CD4-positive, alpha-beta T cell treated with Interleukin-15 for 4 hours (primary cell): ENCODE measurements at places on chromosomes 5 and 9.

DNA sequence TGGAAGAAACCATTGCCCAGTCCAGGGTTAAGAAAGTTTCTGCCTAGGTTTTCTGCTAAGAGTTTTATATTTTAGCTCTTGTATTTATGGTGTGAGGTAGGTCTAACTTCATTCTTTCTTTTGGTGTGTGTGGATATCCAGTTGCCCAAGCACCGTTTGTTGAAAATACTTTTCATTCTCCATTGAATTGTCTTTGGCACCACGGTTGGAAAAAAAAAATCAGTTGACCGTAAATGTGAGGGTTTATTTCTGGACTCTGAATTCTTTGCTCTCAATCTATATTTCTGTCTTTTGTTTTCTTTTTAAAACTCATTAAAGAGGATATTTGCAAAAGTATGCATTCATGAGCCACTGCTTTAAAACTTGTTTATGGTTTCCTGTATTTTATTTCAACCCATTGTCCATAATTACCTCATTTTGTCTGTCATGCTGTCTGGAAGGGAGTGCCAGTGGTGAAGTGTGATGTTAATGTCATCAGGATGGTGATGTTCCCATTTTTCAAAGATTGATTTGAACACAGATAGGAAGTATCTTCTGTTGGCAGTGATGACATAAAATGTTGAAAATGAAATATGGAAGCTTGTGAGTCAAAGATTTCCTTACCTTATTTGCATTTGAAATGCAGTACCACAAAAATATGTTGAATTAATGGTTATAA, 33.9 kb downstream of the HABP4 start:
- DNase-seq, result no peak

DNA sequence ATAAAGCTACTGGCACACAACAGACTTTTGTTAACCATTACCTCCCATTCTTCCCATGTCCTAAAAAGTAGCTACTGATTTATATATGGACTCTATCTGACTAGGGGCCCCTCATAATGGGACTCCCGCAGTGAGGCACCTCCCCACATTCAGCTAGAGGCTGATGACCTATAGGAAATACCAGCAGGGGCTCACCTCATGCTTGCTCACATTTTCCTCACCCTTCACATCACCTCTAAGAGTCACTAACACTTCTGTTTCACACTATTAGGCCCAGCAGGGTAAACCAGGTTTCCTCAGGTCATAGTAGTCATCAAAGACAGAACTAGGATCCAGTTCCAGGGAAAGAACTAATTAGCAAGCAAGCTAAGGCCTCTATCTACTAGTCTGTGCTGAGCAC, 60.7 kb downstream of the PRELID2 start:
- no peak for DNase-seq

DNA sequence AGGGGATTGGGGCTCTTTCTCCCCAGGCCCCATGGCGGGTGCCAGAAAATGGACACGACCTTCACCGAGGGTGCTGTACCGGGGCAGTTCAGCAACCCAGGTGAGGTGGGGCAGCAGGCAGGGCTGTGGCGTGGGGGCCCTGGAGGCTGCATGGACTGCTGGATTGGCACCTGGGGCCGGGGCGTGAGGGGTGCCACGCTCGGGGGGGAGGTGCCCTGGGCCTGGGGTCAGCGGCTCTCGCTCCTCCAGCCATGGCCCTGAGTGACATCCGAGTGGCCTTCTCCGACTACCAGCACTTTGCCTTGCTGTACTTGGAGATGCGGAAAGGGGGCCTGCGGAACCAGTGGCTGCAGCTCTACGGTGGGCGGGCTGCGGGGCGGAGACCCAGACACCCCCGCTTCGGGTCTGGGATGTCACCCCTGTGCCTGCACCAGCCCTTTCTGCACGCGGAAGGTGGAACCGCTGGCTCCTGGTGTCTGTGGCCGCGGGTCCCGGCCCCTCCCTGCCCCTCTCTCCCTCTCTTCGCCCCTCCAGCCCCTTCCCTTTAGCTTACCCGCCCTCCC, 1.8 kb downstream of the LCNL1 start:
- DNase-seq, result no peak

- no peak for DNase-seq
Observed at GRCh38 chr5:146009020-146009419, 72.6 kb downstream of the SH3RF2 start.

- DNase-seq, result no peak
Observed at GRCh38 chr9:35662437-35662836, 2.6 kb downstream of the ARHGEF39 start.

DNA sequence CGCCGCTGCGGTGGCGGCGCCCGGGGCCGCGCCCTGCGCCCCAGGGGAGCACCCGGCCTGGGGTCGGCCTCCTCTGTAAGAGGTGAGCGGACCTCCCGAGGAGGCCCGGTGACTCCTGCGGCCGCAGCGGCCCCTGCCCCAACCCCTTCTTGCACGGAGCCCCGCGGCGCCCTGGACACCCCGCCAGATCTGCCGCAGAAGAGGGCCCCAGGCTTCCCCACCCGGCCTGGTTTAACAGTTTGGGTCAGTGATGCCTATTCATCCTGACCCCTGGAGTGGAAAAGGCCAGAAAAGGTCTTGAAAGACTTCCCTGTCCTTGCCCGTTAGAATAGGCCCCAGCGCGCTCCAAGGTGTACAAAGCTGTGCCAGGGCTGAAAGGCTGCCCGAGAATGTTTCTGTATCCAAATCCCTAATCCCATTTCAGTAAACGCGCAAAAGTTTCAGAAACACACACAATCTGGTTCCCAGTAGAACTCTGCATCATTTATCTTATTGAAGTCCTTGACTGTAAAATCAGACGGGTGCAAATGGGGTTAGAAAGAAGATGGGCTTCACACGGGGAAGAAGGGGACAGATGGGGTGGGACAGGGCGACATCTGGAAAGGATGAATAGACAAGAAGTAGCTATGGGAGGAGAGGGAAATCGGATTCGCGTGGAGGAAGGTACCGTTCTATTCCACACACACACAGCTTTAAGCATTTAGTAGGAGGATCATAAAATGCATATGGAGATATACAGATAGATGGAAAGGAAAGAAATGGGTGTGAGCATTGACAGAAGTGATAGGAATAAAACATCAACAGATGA, 1.1 kb upstream of the SSBP2 start:
- DNase-seq, result peak; percentile 6

GRCh38 chr9:99352826-99353225, 130.7 kb downstream of the SEC61B start:
- no peak for DNase-seq

GRCh38 chr5:119742311-119742710, 113.0 kb downstream of the FAM170A start:
- DNase-seq, result no peak

GRCh38 chr5:137619191-137619870, 116.6 kb downstream of the KLHL3 start:
- no peak for DNase-seq

GRCh38 chr5:78747055-78747454, 98.5 kb upstream of the LHFPL2 start:
- no peak for DNase-seq

DNA sequence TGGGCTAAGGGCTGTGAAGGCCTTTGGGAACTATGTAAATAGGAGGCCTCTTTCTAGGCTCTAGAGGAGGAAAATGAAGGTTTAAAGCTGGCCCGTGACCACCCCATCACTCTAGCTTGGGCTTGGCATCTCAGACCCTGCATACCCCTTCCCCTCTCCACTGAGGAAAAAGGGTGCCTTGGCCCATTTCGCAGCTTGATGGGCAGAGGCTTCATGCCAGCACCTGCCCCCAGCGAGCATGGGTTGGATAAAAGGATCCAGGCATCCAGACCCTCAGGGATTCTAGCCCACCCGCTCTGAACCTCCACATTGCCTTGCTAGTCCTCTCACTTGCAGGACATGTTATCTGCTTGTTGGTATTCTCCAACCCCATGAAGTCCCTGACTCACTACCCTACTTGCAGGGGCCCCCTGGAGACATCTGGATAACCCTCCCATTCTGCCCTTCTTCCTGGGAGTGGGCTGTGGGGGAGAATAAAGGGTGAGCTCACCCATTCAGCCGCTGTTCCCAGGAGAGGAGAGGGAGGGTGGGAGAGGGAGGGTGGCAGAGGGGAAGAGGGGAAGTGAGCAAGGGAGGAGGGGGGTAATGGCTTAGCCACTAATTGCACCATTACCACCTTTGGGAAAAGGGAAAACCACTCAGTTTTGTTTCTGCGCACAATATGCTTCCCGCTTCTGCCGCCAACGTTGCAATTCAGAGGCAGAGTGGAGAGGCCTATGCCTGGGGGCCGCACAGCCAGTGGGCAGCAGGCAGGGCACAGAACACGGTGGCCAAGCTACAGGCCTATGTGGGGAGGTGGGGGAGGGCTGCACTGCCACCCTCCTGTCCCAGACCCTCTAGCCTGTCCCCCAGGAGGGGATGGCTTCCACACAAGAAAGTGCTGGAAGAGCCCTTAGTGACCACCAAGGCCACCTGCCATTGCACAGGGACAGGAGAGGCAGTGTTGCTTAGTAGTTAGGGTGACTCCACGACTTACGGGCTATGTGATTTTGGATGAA, 2.1 kb upstream of the CAMK2A start:
- no peak for DNase-seq

DNA sequence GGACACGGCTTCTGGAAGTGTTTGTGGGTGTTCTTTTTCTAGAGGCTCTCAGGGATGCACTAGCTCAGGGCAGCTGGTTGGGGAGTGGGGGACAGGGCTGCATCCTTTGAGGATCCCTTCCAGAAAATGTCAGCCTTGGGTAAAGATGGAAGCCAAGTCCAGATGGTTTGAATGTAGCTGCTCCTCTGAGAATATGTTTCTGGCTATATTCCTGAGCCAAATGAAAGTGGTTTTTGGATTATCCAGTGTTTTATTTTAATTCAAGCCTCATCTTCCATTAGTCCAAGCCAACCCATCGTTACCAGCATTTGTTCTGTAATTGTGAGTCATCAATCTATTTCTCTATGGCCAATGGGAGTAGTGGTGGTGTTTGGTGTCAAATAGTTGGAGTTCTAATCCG, 70.4 kb downstream of the SPRY4 start:
- no peak for DNase-seq

- DNase-seq, result no peak
Observed at GRCh38 chr5:143812085-143812705, at the start of gene HMHB1. TSS of gene HMHB1 (plus strand) at chr5:143812161.

GRCh38 chr9:114105236-114105635, 6.1 kb upstream of the KIF12 start:
- DNase-seq, result no peak

DNA sequence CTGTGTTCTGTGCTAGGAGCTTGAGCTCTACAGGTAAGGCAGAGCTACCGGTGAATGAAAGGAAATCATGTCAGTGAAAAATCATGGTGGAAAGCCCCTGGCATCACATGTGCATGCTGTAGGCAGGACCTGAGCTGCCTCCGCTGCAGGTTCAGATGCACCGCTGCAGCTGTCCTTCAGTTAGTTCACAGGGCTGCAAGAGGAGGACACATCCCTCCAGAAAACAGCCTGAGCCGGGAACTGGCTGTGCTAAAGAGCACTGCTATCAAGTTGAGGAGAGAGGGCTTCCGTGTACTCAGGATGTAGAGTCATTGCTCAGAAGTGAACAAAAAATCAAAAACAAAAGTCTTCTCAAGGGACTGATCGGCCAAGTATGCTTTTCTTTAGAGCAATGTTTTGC, 138.6 kb downstream of the ERCC6L2 start:
- DNase-seq, result peak; percentile 65

GRCh38 chr5:14581106-14581890, at the start of gene OTULINL:
TSS of gene OTULINL (plus strand) at chr5:14581792. CDS start at chr5:14581895, 103 bp downstream.
- peak; percentile 88 for DNase-seq

- no peak for DNase-seq
Observed at GRCh38 chr5:179870403-179870903, 11.8 kb upstream of the MRNIP start.

DNA sequence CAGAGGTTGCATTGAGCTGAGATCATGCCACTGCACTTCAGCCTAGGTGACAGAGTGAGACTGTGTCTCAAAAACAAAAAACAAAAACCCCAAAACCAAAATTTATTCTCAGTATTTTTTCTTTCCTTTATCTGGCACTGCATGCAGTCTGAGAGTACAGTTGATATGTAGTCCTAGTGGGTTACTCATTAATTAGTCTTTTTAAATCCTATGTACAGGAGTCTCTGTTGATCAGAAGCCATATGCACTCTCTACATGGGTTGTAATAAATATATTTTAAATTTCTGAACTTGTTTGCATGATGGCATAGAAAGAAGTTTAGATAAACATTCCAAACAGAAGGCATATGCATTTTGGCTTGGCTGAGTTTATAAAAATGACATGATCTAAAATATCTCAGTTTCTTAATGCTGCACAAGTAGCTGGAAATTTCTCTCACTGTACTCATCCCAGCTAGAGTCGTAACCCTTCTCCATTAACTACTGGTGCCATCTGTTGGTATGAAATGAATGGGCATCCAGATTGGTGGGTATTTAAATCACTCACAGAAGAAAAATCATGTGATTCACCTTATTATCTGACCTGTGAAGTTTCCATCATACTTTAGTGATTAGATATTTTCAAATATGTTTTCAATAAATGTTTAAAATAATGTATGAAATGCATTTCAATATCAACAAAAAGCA, 284.8 kb downstream of the CTNND2 start:
- no peak for DNase-seq

DNA sequence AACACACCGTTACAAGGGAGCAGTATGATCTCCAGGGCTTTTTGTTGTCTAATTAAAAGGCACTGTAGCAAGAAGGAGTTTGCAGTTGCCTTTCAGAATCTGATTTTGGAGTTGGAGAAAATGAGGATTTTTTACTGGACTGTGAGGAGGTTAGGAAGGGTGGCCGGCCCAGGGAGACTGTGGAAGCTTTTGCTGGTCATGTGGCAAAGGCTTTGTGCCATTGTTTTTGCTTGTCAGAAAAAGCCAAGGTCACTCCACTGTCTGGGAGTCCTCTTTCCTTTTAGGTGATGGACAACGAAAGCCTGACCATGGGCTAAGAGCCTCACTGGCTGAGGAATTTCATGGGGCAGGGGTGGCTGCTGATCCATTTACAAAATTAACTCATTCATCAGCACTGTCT, 10.3 kb upstream of the WHRN start:
- no peak for DNase-seq
